B cell (primary cell): ENCODE measurements at places on chromosomes 5 and 9.

GRCh38 chr5:73198833-73199592, 26.0 kb downstream of the TMEM174 start:
- DNase-seq: no peak

- no peak for DNase-seq
Observed at GRCh38 chr5:174559141-174559540, 165.2 kb upstream of the MSX2 start.

- DNase-seq: no peak
Observed at GRCh38 chr9:34386656-34387055, 10.0 kb upstream of the MYORG start.

- peak; percentile 77 for DNase-seq
Observed at GRCh38 chr5:89435347-89435746, 552.4 kb upstream of the MEF2C start.

DNA sequence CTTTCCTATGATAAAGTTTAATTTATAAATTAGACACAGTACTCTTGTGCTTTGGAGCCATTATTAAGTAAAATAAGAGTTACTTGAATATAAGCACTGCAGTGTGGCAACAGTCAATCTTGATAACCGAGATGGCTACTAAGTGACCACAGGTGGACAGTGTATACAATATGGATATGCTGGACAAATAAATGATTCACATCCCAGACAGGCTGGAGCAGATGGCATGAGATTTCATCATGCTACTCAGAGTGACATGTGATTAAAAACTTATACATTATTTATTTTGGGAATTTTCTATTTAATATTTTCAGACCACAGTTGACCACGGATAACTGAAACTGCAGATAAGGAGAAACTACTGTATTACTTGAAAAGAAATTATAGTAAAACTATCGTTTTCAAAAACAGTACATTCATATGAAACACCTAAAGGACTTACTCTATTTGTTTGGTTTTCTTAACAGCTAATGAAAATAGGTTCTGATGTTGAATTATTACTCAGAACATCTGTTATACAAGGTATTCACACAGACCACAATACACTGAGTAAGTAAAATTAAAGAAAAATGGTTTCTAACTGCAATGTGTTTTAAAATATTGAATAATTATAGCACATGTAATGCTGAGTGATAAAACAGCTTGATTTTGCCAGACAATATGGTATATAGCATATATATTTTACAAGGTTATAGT, 16.0 kb downstream of the LYRM7 start:
- DNase-seq: no peak

GRCh38 chr5:125393221-125393815, 646.9 kb upstream of the ZNF608 start:
- no peak for DNase-seq

DNA sequence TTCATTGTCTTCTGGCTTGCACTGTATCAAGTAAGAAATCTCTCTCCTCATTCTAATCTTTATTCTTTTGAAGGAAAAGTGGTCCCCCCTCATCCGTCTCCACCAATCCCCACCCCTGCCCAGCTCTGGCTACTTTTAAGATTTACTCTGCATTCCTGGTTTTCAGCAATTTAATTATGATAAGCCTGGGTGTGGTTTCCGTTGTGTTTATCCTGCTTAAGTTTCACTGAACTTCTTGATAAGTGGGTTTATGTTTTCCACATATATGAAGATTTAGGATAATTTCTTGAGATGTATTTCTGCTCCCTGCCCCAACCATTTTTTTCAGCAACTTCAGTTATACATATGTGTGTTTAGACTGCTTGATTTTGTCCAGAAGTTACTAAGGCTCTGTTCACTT, 46.5 kb downstream of the PTBP3 start:
- DNase-seq: no peak

- no peak for DNase-seq
Observed at GRCh38 chr5:1010641-1011046, 2.0 kb downstream of the NKD2 start.

DNA sequence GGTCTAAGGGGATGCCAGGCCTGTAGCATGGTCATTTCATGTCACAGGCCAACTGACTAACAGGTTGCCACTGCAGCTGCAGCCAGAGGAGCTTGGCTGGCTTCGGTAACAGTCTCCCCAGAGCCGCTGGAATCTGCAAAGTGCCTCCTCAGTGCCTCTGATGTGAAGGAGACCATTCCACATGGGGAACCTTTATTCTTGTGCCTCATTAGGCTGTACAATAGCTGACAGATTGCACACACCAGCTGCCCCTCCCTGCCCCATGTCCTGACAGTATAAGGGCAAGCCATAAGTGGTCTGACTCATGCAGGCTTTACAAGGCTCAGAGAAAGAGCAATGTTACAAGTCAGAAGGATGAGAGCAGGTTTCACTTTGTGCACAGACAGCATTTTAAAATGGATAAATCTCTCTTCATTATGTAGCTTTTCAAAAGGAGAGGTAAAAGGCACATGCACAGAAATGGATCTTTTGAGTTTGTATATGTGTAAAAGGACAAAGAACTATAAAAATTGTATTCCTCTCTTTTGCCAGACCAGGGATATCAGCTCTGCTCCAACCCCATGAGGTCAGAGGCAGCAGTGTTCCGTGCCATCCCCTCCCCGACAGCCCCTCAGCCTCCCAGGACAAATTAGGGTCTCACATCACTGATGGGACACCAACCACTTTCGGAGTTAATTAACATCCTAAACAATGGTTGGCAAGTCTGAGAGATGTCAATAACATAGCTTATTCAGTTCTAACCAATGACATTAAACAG, 467.8 kb downstream of the TMEM232 start:
- DNase-seq: no peak

GRCh38 chr5:40221796-40222195, 457.9 kb upstream of the PTGER4 start:
- no peak for DNase-seq

- DNase-seq: no peak
Observed at GRCh38 chr9:73539881-73540390, 388.3 kb downstream of the ANXA1 start.

- no peak for DNase-seq
Observed at GRCh38 chr5:153835891-153836515, 202.7 kb downstream of the FAM114A2 start.

GRCh38 chr5:14665949-14666348, 1.4 kb downstream of the OTULIN start:
- DNase-seq: peak; percentile 79

- DNase-seq: no peak
Observed at GRCh38 chr5:8993031-8993430, 552.8 kb downstream of the SEMA5A start.

GRCh38 chr5:108212775-108213346, 169.0 kb downstream of the FBXL17 start:
- DNase-seq: no peak

DNA sequence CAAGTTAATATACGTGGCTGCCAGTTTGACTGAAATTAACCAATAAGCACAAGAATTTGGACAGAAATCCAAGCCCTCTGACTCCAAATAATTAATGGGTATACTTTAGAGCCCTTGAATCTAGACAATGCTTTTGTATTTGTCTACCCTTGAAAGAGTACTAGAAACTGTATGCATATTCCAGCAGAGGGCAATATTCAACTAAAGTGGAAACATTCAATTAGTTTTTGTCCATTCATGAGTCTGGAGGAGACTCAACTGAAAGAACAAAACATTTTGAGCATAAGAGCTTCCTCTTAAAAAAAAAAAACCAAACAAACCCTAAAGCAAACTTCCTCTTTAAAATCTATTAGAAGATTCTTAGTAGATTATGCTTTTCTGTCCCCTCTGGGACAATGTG, 157.8 kb downstream of the ARHGEF28 start:
- DNase-seq: no peak

GRCh38 chr5:115180165-115180709, 10.5 kb upstream of the TRIM36 start:
- DNase-seq: peak; percentile 71

- no peak for DNase-seq
Observed at GRCh38 chr9:126615791-126616447, 2.2 kb downstream of the LMX1B start.

DNA sequence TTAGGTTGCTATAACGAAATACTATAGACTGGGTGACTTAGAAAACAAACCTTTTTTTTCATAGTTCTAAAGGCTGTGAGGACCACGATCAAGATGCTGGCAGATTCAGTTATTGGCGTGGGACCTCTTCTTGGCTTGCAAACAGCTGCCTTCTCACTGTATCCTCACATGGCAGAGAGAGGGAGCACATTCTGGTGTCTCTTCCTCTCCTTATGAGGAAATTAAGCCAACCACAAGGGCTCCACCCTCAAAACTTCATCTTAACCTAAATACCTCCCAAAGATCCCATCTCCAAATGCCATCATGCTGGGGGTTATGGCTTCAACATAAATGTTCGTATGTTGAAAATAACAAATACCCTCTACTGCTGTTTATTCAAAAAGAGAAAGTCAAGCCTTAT, 197.1 kb downstream of the CEMIP2 start:
- no peak for DNase-seq

GRCh38 chr5:42810834-42811590, 680 bp downstream of the SELENOP start:
- no peak for DNase-seq

DNA sequence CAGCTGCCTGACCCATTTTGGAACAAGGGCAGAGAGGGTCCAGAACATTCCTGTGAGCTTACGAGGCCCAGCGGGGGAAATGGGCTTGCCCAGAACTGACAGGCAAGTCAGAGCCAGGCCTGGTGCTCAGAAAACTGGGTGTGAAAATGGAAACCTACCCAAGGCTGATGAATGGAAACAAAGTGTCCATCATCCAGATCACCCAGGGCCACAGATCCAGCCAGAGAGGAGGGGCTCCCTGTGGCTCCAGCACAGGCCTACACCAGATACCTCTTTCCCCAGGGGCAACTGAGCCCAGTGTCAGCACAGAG, 3.1 kb downstream of the CLTB start:
- no peak for DNase-seq

DNA sequence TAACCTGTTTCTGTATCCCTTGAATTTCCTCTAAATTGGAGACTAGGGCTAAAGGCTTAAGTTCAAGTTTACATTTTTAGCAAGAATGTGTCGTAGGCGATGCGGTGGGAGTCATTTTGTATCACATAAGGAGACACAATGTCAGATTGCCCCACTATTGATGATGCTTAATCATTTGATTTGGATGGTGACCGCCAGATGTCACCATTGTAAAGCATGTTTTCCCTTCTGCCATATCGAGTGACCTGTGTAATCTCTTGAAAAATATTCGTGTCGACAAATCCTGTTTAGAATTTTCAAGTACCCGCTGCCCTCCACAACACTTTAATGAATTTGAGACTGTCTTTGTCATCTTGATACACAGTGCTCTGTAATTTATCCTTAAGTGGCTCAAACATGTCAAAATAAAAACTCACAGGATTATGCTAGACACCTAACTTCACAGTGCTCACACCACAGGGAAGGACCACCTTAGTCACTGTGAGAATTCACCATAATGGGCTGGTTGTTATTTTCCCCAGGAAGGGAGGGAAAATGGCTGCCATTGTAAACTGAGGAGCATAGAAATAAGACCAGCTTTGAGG, 34.5 kb upstream of the SLC46A2 start:
- DNase-seq: peak; percentile 17

GRCh38 chr5:143694357-143694756, 117.6 kb upstream of the HMHB1 start:
- DNase-seq: no peak

DNA sequence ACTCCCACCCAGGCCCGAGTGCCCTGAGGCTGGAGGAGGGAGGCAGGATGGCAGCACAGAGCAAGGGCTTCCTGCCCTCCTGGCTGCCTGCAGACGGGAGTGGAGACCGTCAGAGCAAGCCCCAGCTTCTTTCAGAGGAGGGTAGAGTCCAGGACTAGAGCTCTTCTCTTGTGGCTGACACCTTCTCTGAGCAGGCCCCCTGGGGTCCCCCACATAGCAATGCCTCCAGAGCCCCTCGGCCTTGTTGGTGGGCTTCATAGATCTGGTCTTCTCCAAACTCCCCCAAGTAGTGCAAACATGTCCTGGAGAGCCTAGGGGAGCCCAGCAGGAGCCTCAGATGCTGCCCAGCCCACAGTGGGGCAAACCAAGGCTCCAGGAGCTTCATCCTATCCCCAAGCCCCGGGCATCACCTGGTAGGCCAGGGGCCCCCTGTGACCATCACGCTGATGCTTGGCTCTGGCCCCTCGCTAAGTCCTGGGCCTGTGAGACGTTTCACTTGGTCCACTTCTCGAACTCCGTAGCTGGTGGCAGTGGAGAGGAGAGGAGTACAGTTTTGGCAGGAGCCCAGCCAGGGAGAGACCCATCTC, 2.0 kb downstream of the MZB1 start:
- peak; percentile 49 for DNase-seq

DNA sequence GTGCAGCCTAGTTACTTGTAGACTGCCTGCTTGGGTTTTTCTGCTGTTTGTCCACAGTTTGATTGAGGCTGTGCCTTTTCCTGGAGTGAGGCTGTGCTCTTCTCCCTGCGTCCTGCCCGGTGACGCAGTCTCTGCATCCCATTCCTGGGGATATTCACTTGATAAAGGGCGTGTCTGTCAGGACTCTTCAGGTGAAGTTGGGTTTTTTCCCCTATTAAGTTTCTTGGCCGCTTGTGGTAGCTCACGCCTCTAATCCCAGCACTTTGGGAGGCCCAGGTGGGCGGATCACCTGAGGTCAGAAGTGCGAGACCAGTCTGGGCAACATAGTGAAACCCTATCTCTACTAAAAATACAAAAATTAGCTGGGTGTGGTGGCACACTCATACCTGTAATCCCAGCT, 50.0 kb upstream of the SUSD3 start:
- no peak for DNase-seq

DNA sequence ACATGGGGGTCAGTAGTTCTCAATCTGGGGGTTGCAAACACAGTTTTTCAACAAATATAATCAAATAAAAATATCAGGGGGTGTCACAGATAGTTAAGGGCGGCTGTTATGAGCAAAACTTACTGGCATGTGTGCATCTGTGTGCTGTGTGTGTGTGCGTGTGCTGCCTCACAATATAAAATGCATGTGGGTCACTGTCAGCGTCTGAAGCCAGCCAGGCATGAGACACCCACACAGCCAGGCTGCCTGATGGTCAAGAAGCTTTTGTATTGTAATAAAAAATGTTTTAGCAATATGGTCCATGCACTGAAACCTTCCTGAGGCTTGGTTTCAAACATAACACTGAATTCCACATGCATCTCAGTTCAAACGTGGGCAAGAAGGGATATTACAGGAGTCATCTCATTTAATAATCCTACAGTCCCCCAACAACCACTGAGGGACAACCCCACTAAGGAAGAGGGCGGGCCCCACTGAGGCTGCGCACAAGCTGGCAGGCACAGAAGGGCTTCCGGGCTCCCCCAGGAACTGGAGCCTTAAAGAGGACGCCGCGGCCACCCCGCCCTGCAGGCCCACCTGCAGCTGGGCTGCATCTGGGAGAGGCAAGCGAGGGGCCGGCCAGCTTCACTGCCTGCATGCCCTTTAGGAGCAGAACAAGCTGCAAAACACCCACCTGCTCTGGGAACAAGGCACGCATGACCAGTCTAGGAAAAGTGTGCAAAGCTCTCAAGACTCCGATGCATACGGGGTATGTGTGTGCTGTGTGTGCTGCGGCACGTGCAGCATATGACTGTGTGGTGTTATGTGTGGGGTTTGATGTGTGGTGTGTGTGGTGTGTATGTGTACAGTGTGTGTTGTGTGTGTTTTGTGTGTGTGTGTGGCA, 14.1 kb downstream of the SEMA4D start:
- peak; percentile 73 for DNase-seq

GRCh38 chr9:133690081-133690561, 48.0 kb downstream of the SARDH start:
- no peak for DNase-seq
